ENCODE measurements at places on chromosomes 5 and 9.

DNA sequence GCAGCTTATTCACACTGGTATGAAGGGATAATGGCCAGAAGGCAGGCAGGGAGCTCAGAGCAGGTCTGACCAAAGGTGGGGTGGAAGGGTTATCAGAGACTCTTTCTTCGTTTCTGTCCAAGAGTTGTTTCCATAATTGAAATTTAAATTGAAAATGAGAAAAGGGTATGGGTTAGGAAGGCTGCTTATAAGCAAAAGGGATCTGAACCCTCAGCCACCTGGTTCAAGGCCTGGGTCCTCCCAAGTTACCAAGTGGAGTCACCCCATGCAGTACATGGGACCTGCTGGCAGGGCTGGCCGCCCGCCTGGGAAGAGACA lies 17.8 kb downstream of the EEIG1 start:
- DNase-seq = no peak

GRCh38 chr9:113616621-113617496 lies 153.3 kb downstream of the RGS3 start:
- DNase-seq = no peak

GRCh38 chr5:103424453-103425205 lies 138.0 kb downstream of the NUDT12 start:
- no peak for DNase-seq

DNA sequence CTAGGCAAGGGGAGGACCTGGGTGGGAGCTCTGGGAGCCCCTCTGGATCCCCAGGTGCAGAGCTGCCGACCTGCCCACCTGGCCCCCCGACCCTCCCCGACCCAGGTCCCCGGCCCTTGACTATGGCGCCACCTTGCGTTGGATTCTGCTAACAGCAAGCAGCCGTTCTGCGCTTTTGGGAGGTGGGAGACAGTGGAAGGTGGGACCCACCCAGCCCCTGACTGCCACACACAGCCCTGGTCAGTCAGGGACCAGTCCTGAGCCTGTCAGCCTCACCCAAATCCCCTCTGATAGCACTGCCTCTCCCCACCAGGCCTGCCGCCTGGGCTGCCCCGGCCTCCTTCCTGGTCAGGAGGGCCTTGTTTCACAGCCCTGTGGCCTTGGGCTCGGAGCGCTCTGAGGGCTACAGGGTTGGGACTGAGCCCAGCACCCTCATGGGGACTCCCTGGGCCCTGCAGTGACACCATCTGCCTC lies 77.9 kb downstream of the HMCN2 start:
- no peak for DNase-seq

DNA sequence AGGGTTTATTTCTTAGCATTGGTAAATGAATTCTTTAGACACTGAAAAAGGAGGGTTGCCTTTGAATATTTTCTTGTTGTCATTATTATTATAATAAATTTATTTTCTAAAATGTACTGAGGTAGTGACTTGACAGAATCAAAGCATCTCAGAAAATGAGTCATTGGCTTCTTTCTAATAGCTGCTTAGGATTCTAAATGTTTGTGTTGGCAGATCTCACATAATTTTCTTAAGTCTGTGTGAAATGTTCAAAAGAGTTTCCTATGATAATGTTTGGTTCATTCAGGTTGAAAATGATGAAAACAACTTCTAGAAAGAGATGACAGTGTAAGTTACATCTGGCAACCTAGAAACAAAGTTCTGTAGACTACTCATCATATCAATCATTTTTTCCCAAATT lies 69.7 kb downstream of the SH3GL2 start:
- DNase-seq = no peak

GRCh38 chr9:5553211-5553610 lies 42.9 kb downstream of the PDCD1LG2 start:
- no peak for DNase-seq

DNA sequence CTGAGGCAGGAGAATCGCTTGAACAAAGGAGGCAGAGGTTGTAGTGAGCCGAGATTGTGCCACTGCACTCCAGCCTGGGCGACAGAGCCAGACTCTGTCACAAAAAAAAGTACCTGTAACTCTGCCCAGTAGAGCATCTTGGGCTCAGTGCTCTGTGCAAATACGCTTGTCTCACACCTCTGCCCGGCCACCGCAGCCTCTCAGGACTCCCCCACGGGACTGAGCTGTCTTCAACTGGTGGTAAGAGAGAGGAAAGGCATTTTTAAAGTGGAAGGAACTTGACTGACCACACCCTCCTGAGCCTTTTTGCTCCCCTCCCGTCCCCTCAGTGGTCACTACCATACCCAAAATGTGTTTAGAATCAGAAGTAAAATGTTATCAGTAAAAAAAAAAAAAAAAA lies 174.3 kb upstream of the PIK3R1 start:
- DNase-seq = no peak

DNA sequence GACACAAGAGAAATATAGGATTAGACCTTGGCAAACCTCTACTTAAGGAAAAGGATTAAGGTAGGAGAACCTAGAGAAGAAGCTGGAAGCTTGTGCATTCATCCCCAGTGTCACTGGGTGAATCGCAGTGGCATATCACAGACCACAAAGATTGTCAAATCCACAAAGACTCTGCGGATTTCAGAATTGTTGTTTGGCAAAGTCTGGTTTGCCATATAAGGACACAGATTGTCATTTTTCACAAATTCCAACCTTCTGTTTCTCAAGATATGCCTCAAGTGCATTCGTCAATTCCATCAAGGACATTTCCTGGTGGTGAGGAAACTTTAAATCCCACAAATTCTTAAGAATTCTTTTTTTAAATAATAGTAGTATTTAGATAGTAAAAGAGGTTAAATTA lies 395.1 kb upstream of the PAPPA start:
- DNase-seq = no peak

GRCh38 chr5:129046151-129046550 lies 48.4 kb upstream of the ISOC1 start:
- DNase-seq = no peak

- DNase-seq = no peak
These were observed 130.2 kb downstream of the GHR start for GRCh38 chr5:42553461-42553860.

GRCh38 chr5:53512539-53512938 lies 32.1 kb downstream of the FST start:
- no peak for DNase-seq
